CD4-positive, alpha-beta T cell treated with Interleukin-21 for 1 hour (primary cell): ENCODE measurements at places on chromosomes 4 and X.

GRCh38 chr4:145760176-145760575, 80.2 kb downstream of the C4orf51 start:
- no peak for DNase-seq

DNA sequence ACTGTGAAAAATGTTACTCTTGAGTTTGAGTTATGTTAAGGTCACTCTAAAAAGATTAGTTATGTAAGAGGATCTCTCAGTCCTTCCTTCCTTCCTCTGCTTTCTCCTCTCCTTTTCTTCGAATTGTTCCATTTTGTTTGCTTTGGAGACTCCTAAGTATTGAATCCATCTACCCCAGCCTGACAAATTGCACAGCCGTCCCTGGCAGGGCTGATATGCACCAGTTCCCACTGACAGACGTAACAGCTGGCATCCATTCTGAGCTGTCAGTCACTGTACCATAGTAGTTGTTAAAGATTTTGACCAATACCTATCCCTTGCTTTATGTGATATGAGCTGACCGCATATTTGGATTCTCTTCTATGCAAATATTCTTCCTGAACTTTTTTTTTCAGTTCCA, 210.7 kb upstream of the IGFBP7 start:
- DNase-seq = no peak

- DNase-seq = no peak
These were observed 173.4 kb upstream of the JADE1 start for GRCh38 chr4:128635955-128636560.

GRCh38 chrX:42954880-42955279, 176.9 kb upstream of the PPP1R2C start:
- DNase-seq = no peak

- DNase-seq = no peak
These were observed 308.9 kb downstream of the GLUD2 start for GRCh38 chrX:121356139-121356849.

DNA sequence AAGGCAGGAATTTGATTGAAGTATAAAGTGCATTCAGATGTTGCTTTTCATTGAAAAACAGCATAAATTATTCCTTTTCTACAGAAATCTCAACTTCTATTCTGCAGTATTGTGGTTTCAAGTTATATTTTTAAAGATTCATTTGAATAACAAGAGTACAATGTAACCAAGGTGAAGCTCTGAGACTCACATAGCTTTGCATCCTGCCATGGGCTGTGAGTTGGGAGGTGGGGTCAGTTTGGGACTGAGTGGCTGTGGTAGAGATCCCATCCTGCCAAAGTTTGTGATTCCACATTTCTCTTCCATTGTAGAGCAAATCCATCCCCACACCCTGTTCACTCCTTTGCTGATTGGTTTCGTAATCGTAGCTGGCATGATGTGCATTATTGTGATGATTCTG, 69.2 kb downstream of the KIT start:
- DNase-seq = no peak

GRCh38 chrX:21948897-21949578, 8.5 kb downstream of the SMS start:
- DNase-seq = no peak
